ENCODE measurements at places on chromosomes 7 and 10.

GRCh38 chr7:108093851-108094331, 36.3 kb downstream of the LAMB4 start:
- DNase-seq, result no peak

DNA sequence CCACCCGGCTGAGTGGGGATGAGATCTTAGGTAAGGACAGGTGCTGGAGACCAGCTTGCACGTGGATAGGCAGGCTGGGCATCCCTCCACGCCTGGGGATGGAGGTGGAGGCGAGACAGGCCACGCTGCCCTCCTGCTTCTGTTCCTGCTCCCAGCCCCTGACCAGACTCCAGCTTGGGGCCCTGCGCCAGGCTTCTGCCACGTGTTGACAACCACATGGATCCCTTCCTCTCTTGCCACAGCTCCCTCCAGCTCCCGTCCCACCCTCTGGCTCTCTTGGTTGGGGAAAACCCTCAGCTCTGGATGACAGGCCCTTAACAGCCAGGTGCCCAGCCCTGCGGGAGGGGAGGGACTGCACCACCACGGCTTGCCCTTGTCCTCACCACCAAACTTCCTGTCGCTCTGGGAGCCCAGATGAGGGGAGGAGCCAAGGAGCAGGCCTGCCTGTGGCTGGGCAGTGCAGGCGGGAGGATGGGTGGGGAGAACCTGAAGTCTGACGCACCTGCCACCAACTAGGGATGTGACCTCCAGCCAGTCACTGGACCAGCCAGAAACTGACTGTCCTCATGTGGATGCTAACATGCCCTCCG, 36.0 kb downstream of the KCNH2 start:
- DNase-seq, result no peak

- no peak for DNase-seq
Observed at GRCh38 chr7:2437136-2437535, 33.7 kb downstream of the CHST12 start.

DNA sequence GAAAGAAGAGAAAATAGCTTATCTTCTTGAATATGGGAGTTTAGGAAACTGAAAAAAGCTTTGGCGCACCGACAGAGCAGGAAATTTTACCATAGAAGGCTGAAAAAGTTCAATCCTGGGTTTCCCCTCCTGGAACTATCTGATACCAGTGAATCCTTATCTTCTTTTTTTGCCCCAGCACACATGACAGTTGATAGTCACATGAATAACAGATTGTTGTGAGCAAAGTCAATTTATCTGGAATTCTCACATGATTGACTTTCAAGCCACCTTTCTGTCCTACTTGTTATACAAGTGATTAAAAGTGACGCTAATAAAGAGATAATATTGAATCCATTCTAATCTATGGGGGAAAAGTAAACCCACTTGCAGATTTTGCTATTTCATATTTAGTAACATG, 365.8 kb upstream of the NPVF start:
- DNase-seq, result no peak

DNA sequence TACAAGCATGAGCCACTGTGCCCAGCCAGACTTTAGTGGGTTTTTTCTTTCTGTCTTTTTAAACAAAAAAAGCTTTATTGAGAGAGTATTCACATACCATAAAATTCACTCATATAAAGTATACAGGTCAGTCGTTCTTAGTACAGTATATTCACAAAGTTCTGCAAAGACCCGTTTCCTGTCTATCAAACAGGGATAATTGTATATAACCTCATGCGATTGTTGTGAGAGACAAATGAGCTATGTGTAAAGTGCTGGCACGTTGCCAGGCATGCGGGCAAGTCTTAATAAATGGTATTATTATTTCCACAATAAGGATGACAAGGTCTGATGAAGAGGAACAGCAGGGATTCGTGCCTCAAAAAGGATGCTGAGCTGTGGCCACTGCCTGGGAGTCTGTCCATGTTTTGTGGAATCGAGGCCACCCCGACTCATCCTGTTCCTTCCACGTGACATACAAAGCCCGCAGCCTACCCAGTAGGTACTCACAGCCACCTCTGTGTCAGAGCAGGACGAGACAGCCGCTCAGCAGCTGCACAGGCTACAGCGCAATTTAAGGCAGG, 51.6 kb downstream of the SMKR1 start:
- DNase-seq, result peak; percentile 73

- no peak for DNase-seq
Observed at GRCh38 chr10:79148452-79149344, 79.9 kb downstream of the ZMIZ1 start.

GRCh38 chr10:91453535-91453934, 43.4 kb downstream of the HECTD2 start:
- DNase-seq, result no peak

GRCh38 chr10:21364196-21365114, 161.0 kb downstream of the SKIDA1 start:
- no peak for DNase-seq

DNA sequence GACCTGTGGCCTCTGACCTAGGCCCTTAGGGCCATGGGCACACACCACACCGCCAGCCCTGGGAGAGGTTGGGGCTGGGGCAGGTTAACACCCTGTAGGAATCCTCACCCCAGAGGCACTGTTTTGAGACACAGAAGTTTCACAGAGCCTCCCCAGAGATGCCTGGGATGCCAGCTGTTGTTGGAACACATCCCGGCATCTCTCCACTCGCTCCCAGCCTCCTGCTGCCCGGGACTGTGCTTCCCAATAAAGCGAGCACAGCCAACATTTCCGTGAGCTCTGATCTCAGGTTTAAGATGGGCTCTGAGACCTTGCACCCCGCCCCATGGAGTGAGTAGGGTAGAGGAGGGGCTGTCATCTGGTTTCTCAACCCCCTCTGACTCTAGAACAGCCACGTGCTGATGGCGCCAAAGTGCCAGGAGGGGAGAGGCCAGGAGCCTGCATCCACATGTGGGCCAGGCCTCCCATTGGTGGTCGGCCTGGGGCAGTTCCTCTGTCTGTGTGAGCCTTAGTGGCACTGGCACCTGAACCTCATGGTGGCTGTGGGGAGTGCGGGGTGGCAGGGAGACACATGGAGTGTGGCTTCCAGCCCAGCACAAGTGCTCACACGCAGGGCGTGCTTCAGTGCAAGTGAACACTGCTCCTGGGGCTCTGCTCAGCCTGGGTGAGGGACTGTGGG, 54.7 kb downstream of the RASGEF1A start:
- no peak for DNase-seq

Data from SHP77 treated with DMSO at 0.1 percent for 48 hours (cell line).